ENCODE measurements at places on chromosomes 3 and 15. TPM values are rescaled to one million over a fixed set of nuclear protein-coding genes. Genes with fewer than 3 reads are reported as not detected.

DNA sequence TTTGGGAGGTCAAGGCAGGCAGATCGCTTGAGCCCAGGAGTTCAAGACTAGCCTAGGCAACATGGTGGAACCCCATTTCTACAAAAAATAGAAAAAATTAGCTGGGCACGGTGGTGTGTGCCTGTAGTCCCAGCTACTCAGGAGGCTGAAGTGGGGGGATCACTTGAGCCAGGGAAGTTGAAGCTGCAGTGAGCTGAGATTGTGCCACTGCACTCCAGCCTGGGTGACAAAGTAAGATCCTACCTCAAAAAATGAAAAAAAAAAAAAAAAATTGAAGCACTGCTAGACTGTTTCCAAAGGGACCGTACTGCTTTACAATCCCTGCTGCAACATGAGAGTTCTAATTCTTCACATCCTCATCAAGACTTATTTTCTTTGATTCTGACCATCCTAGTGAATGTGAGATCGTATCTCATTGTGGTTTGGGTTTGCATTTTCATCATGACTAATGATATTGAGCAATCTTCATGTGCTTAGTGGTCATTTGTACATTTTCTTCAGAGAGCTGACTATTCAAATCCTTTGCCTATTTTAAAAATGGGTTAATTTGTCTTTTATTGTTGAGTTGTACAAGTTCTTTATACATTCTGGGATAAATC lies 10.8 kb downstream of the CMTM8 start:
- DNase-seq, result no peak

HDC gene
- 8.7 TPM for total RNA-seq

- DNase-seq, result no peak
Observed at GRCh38 chr15:84791763-84792162, 25.4 kb upstream of the ALPK3 start.

LMAN1L gene
- total RNA-seq, result 0.32 TPM

DNA sequence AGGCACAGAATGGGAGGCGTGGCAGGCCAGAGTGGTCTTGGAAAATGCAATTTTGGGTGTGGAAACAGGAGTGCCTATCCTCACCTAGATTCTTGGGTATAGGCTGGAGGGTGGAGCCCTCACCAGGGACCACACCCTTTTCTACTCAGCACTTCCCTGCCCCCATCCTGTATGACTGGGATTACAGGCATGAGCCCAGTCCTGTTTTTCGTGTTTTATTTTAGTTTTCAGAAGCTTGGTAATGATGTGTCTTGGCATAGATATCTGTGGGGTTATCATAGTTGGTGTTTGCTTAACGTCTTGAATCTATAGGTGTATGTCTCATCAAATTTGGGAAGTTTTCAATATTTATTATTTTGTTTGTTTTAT lies 248.7 kb upstream of the CBLB start:
- DNase-seq, result no peak

- DNase-seq, result no peak
Observed at GRCh38 chr15:45606841-45607240, 19.7 kb downstream of the BLOC1S6 start.

DNA sequence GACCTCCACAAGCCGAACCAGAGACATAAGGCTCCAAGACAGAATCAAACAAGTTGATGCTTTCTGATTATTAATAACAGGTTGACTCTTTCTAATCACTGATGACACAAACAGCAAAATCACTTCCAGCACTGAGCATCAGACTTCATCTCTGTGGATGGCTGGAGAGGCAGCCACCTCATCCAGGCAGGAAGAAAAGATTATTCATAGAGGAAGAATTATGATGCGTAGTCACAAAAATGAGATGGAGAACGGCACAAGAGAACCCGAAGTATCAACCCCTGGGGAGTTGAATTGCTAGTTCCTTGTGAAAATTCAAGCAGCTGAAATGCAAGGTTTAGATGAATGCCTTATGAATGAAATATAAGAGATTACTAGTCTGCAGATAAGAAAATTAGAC lies 49.9 kb upstream of the LMCD1 start:
- no peak for DNase-seq

DNA sequence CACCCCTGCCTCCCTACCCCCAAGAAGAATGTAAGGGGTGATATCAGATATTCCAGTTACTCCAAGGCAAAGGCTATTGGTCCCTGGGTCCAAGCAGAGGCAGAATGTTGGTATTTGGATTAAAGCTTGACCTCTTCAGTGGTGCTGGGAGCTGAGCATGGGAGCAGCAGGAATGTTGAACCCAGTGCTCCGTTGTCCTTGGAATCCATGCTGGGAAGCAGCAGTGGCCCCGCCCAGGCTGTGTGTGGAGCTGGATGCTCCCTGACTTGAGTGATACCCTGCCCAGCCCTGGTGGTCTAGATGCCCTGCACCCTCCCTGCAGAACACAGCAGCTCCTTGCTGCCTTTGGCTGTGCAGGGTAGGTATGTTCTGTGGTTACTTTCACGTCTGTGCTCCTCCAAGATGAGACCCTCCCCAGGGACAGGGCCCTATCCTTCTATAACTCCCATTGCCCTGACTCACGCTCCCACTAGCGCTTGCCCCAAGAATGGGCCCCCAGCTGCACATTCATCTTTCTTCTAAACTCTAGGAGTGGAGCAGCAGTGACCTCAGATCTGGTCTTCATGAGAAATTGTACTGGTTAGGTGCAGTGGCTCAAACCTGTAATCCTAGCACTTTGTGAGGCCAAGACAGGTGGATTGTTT lies 35.1 kb downstream of the UMPS start:
- DNase-seq, result no peak

CACNA2D3 gene
- not detected for total RNA-seq

- no peak for DNase-seq
Observed at GRCh38 chr3:148748283-148748682, 50.6 kb downstream of the AGTR1 start.

DNA sequence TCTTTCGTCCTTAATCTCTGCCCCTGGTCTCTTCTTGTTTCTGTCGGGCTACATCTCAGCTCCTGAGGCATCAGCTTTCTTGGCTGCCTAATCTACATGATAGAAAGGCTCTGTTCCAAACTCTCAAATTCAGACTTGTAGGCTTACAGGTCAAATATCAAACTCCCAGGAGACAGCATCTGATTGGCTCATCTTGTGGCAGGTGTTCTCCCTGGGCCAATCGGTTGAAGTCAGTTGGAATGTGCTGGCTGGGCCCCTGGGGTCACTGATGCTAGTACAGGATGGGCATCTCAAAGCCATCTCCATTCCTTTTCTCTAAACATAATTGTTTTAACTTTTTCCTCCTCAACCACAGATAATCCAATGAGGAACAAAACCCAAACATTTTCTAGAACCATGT lies 198.7 kb downstream of the CNTN3 start:
- no peak for DNase-seq

PROK2 gene
- 0.25 TPM for total RNA-seq

MCF2L2 gene
- total RNA-seq, result 7.5 TPM

LHFPL4 gene
- total RNA-seq, result not detected

DNA sequence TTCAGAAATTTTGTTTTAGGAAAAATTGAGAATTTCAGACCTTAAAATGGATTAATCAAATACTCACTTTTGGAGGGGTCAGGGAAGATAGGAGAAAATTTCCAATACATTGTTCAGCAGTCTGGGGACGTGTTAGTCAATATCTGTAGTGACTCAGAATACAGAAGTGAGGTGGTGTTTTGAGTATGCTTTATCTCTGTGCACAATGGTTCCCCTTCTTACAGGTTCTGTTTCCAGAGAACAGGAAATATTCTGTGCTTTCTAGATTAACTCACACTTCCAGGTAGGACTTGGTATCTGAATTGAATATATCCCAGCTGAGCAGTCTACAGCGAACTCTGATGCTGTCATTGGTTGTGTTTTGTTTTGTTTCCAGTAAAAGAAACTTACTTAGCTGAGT lies 30.7 kb upstream of the CCDC54 start:
- DNase-seq, result no peak

DNA sequence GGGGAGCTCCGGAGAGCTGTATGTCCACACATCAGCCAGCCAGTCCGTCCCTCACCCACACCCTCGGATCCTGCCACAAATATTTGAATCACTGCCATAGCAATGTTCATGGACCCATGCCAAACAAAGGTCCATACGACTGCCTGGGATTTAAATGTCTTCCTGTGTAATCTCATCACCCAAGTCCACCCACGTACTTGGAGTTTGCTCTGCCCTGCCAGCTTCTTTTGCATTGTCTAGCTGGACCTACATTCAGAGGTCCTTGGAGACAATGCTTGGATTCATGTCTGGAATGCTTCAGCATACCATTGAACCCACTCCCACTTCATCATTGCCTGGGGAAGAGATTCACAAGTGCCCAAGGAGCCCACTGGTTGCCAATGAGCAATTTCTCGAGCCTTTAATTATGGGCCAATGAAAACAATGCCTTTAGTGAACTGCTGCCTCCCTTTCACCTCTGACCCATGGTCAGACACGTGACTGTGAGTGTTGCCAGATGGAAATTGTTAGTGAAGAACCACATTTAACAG lies 90.4 kb upstream of the PHLDB2 start:
- no peak for DNase-seq

DNA sequence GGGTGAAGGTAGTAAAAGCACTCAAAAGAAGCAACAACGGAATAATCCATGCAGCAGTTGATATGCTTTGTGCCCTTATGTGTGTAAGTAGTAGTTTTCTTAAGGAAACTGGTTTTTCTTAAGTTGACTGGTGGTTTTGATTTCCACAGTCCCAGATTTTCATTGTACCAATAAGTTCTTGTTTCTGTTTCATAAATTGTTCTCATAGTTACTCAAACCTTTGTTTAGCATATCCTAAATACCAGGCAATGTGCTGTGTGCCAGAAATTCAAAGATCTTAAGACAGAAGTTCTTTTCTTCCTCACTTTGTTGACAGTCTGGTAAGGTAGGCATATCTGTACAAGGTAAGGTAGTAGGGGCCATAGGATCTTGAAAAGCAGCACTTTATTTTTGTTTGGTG lies 40.0 kb downstream of the DNAJC13 start:
- no peak for DNase-seq

DNA sequence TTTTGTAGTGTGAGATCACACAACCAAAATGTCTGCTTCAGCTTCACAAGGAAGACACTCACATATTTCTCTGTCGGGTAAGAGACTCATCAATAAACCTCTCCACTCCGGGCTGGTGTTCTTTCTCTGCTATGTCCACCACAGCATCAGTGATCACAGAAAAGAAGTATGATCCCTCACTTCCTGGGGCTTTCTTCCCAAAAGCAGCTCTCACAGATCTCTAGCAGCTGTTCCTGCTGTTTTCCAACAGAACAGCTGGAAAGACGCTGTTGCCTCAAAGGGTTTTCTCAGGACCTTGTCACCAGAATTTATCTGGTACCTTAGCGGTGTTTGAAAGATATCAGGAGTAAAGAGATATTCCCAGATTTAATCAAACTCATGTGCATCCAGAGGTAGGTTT lies 46.4 kb downstream of the GATM start:
- DNase-seq, result no peak

DNA sequence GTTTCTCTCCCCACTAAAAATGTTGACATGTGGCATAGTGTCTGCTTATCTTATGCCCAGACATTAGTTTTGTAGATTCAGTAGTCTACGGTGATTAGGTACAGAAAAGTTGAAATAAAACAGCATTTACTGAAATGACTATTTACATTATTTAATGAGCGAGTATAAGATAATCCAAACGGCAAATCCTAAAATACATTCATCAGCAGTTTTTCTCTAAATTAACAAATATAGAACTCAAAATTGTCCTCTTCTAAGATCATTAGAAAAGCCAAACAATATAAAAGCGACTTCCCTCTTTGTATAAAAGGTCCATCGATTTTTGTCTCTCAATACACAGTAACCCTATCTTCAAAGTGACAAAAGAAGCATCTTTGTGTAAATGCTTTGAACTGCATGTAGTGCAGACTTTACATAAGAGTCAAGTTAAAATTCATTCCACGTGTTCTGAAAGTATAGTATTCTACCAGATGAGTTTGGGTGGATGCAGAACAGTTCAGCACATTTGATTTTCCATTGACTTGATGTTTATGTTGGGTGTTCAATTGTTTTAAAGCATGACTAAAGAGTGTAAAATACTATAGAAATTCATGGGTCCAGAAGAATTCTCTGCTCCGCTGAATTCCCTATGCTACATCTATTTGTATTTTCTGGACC lies 480.8 kb upstream of the DPH6 start:
- DNase-seq, result no peak

GRCh38 chr15:37221671-37222145 lies 121.4 kb upstream of the MEIS2 start:
- no peak for DNase-seq

GRCh38 chr3:150828261-150828660 lies 65.3 kb upstream of the SIAH2 start:
- DNase-seq, result no peak

DNA sequence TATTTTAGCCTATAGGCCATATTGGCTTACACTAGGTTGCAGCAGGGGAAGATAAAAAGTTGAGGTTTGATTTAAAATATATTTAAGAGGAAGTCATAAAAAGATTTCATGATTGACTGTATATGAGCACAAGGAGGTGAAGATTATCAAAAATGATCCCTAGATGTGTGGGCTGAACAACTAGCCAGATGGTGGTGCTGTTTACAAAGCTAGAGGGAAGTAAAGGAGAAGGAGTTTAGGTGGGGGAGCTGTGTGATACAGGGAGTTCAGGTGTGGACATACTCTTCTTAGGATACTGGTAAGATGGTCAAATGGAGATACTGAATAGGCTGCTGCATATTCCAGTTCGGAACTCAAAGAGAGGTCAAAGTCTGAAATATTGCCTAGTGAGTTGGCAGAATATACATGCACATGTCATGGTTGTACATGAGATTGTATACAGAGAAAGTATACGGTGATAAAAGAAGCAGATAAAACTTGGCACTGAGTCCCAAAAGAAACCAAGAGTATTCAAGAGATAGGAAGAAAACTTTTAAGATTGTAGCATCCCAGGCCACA lies 727.8 kb downstream of the NLGN1 start:
- DNase-seq, result no peak

DNA sequence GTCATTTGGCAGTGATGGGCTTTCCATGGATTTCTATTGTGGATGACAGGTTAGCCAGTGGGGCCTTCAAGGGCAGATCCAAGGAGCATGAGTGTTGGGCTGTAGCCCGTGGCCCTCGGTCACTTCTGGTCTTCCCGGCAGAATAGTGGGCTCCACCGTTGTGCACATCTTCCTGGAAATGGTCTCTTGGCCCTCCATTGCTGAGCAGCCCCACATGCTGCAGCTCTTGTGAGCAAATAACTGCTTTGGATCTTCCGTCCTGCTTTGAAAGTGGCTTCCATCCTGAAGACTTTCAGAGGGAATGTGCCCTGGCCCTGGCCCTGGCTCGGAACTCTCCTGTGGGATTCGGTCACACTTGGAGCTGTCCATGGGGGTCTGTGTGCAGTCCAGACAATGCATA lies 102.8 kb downstream of the SNRPN start:
- DNase-seq, result no peak

DNA sequence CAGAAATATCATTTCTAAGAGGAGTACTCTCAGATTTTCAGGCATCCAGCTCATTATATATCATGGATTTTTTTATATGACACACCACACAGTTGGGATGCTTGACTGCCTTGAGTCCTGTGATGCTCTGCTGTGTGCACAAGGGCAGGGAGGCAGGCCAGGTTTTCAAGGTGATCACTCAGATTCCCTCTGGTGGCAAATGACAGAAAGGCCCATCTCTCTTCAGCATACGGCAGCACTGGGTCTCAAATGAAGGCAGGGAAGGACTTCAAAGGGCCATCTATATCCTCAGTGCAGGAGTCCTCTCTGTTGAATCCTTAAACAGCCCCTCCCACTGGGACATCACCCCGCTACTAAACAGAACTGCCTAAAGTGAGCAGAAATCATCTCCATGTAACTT lies 54.8 kb upstream of the MYO5C start:
- DNase-seq, result no peak

MUSTN1 gene
- total RNA-seq, result 1.9 TPM

GP9 gene
- total RNA-seq, result not detected

SPESP1 gene
- 0.97 TPM for total RNA-seq

- DNase-seq, result no peak
Observed at GRCh38 chr3:57694146-57694545, 1.3 kb upstream of the DENND6A start.

BCL2A1 gene
- total RNA-seq, result 104 TPM

Data from activated T-helper 2 cell treated with anti-CD3 and anti-CD28 coated beads, Interferon-gamma antibody, Interleukin-2, Interleukin-4, amounts not matched to agents 10 μg/mL and 5 μg/mL and 100 μg/mL, durations not matched to agents 14 hours and 24 hours and 36 hours (primary cell).